SW 1271 (cell line): ENCODE measurements at places on chromosomes 2 and 18.

- DNase-seq = no peak
Measured at GRCh38 chr18:39208729-39209128, 1643.1 kb upstream of the CELF4 start.

DNA sequence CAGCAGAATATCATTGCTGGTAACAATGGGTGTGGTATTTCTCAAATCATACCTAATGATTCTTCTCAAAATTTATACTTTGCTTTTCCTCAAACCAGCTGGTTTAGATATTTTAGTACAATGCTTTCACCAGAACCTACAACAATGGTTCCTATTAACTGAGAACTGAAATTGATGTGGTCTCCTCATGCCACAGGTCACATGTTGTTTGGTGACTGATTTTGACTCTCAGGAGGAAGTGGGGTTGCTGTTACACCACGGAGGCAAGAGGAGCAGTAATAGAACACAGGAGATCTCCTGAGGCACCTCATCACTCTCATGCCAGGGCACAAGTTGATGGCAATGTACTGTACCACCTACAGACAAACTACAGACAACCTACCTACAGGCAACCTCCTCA is 3.0 kb upstream of the CEP68 start:
- no peak for DNase-seq

DNA sequence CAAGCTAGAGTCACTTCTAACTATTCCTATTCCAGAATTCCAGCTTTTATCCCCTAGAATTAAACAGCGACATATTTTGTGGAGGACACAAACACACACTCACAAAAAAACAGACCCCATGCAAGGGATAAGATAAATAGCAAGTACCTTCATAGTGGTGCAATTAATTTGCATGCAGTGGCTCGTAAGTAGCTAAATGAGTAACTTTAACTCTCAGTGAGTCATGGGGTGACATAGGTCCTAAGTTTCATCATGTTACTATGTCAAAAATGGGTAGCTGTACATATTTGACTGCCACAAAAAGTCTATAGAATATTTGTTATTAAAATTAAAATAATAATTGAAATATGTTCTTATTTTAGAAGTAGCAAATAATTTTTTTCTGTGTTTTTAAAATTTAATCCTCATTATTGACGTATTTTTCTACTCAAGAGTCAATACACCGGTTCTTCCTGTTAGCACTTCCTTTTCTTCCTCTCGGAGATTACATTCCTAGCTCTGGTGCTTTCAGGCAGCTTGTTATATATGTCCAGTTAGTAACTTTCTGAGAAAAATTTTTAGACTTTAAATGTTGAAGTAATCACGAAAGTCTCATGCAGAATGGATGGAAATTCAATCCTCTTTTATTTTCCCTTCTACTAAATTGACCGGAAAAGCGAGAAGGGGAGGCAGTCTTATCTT is 247.0 kb downstream of the KCNH7 start:
- no peak for DNase-seq

DNA sequence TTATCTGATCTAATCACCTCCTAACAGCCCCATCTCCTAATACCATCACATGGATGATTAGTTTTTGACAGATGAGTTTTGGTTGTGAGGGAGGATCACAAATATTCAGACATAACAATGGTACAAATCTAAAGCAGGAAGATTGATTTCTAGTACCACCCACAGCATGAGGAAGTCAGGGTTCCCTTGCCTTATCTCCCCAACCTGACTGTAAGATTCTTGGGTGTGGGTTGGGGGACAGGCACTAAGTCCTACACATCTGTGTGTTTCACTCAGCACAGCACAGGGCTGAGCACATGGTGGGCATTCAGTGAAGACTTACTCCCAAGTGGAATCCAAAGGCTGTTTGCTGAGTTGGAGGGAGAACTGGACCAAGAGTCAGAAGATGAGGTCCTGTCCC is 93.8 kb upstream of the CXCR4 start:
- DNase-seq = no peak

GRCh38 chr2:105468582-105469042 is 69.8 kb upstream of the FHL2 start:
- no peak for DNase-seq

DNA sequence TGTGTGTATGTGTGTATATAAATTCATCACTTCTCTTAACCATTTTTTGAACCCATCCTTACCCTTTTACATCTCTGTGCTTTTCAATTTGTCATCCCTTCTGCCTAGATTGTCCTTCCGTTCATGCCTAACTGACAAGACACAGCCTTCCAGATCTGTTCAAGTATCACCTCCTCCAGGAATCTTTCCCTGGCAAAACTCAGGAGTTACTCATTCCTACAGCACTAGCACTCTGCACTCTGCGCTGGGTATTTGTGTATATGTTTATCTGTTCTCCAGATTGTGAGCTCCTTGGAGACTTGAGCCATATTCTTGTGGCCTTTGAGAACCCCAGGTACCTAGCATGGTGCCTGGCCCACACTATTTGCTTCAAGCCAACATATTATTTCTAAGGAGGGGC is 26.8 kb upstream of the ASXL2 start:
- DNase-seq = no peak

- no peak for DNase-seq
Measured at GRCh38 chr2:202115479-202115971, 42.5 kb downstream of the KIAA2012 start.
